Activated CD8-positive, alpha-beta memory T cell treated with anti-CD3 and anti-CD28 coated beads for 1 hour (primary cell): ENCODE measurements at places on chromosomes 3 and 15.

- peak; percentile 65 for DNase-seq
These were observed 7.4 kb upstream of the IGDCC3 start for GRCh38 chr15:65384895-65385869.

GRCh38 chr3:139260793-139261736 is 82.8 kb upstream of the MRPS22 start:
- DNase-seq: no peak

GRCh38 chr3:123089611-123090331 is 22.9 kb downstream of the PDIA5 start:
- no peak for DNase-seq

DNA sequence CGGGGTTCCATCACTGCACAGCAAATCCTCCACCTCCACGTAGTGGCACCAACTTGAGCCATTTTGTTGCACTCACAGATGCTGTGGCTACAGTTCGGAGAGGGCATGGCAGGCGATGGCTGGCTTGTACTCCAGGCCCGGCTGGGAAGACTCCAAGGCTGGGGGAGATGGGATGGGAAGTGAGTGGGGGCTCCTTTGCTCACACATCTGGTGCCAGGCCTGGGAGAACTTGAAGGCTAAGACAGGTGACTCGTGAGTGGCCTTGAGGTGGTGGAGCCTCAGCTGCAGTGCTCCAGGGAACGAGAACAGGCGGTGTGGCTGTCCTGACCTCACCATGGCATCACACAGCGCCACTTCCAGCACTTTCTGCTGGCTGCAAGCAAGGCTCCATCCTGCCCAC is 87.9 kb downstream of the PLXNA1 start:
- no peak for DNase-seq

DNA sequence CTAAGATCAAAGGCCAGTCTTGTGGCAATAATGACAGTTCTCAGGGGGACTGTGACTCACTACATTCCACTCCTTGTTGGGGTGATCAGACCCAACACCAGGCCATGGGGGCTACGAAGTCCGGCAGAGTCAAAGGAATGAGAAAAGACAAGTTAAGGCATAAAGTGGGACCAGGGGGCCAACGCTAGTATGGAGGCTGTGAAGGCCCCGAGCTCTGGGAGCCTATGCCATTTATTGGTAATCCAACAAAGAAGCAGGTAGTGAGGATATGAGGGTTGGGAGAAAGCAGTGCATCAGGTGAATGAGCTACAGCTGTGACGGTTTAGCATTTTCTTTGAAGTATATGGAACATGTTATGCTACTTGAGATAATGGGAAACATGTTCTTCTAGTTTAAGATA is 104.4 kb upstream of the C2CD4B start:
- DNase-seq: no peak

- DNase-seq: no peak
These were observed 55.3 kb downstream of the BBX start for GRCh38 chr3:107578091-107578490.

- no peak for DNase-seq
These were observed 256.5 kb upstream of the CBLB start for GRCh38 chr3:106125321-106125720.

GRCh38 chr3:58173029-58173668 is 37.6 kb downstream of the DNASE1L3 start:
- no peak for DNase-seq

- no peak for DNase-seq
These were observed 3.3 kb downstream of the SHISA5 start for GRCh38 chr3:48500656-48501055.

DNA sequence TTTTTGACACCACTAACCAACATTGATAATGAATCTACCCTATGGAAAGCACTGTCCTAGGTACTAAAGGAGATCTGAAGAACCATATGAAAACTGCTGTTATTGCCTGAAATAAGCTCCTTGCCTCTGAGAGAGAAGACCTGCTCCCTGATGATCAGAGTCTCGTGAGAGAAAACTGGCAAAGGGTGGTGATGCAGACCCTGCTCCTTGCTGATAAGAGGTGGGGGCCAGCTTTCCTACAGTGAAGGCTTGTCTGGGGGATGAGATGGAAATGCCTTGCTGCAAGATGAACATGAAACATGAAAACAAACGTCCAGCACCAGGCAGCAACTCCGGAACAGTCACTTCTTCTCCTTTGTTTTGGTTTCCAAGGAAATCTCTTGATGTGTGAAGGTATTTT is 31.9 kb downstream of the RASGRP1 start:
- DNase-seq: no peak

- DNase-seq: no peak
These were observed 598 bp upstream of the GMNC start for GRCh38 chr3:190863119-190863465.

DNA sequence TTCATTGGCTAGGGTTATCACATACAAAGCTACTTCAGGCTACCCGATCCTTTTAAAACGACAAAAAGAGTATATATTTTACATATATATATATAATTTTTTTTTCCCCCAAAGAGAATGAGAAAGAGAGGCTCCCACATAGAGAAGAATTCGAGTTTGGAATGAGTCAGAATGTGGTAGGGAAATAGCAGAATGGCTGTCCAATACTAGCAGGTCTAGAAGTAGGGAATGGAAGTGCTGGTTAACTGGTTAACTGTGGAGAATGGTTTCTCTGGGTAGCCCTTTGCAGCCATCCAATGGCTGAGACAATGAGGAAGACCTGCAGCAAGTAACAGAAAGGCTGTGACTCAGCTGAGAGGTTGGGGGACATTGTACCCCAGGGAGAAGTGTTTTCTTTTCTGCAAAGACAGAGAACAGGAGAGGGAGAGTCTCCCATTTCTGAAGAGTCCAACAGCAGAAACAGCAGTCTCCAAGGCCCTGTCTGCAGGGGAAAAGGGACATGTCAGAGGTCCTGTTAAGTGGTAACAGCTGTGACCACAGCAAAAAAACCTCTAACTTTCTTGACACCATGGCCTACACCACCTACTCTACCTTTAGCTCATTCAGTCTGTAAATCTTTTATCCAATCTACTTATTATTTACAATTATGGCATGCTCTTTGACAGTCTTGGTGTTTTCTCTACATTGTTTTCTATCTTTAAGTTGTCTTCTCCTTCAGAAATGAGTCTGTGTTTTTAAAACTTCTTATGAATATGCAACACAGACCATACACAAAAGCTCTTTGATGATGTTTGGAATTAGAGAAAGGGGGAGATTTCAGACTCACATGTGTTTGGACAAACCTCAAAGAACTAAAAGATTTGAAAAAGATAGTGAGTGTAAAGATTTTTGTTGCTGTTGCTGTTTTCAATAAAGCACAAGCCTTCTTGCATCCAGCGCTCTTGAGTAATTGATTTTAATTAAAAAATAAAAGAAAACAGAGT is 116.1 kb upstream of the SLC7A14 start:
- no peak for DNase-seq

DNA sequence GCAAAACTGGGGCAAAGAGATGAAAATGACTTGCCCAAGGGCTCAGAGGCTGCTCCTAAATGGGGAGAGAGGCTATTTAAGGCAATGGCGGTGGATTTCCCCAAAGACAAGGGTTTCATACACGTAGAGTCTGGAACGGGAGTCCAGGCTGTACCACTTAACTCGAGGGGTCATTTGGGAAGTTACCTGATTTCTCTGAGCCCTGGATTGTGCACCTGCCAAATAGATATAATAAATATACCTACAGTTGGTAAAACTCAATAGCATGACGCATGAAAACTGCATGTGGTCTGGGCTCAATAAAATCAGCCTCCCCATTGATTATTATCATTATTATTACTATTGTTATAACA is 1.3 kb upstream of the ITPR1 start:
- DNase-seq: no peak

DNA sequence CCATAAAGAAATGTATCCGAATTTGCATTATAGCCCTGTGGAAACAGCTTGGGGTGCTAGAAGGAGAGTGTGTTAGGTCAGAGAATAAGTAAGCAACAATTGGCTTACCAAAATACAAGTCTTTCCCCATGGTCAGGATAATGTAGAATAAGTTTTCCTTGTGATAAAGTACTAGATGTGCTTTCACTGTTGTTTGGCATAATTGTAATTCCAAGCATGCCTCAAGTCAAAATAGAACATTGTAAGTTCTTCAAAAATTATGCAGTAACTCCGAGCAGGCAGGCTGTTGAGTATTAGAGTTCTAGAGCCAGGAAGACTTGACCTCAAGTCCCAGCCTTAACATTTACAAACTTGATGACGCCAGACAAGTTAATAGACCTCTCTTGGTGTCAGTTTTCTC is 242.0 kb downstream of the TUSC7 start:
- DNase-seq: no peak

GRCh38 chr3:130963878-130964277 is 62.7 kb downstream of the ASTE1 start:
- DNase-seq: no peak

DNA sequence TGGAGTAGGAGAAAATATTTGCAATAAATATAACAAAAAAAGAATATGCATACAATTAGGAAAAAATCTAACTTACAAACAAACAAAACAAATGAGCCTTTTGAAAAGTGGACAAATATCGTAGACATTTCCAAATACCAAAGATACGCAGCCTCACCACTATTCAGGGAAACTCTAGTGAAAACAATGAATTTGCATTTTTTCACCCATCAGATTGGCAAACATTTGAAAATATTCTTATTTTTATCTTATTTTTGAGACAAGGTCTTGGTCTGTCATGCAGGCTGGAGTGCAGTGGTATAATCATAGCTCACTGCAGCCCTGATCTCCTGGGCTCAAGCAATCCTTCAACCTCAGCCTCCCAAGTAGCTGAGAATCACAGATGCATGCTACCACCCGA is 15.5 kb downstream of the AP3S2 start:
- DNase-seq: no peak

- DNase-seq: no peak
These were observed 22.8 kb downstream of the VIPR1 start for GRCh38 chr3:42525212-42525611.

DNA sequence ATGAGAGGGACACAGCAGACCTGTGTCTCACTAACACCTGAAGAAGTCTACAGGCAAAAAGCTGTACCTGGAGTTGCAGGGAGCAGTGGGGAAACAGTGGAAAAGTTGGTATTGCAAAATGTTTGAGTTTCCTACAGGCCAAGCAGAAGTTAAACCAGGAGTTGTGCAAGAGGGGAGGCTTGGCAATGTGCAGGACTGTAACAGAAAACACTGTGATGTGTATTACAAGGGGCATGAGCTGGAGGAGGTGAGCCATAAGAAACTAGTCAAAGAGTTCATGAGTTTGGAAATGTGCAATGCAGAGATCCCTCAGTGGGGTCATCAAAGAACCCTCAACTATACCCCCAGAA is 47.1 kb upstream of the SERPINI2 start:
- DNase-seq: no peak

- no peak for DNase-seq
These were observed 1.7 kb downstream of the MRAS start for GRCh38 chr3:138349926-138350665.

DNA sequence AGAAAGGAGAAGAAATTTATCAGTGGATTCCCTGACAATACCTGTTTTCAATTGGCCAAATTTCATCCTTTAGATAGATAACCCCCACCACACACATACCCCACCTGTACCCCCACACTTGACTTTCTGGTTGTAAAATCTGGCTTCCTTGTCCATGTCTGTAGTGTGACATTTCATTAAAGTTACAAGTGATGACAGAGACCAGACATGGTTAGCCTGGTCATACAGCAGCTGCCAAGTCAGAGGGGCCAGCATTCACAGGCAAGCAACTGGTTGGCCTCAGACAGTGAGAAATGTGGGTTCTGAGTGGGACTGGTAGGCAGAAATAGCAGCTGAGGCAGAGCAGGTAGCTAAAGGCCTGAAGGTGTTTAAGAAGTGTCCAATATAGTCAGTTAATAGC is 238.6 kb upstream of the SOX14 start:
- no peak for DNase-seq

DNA sequence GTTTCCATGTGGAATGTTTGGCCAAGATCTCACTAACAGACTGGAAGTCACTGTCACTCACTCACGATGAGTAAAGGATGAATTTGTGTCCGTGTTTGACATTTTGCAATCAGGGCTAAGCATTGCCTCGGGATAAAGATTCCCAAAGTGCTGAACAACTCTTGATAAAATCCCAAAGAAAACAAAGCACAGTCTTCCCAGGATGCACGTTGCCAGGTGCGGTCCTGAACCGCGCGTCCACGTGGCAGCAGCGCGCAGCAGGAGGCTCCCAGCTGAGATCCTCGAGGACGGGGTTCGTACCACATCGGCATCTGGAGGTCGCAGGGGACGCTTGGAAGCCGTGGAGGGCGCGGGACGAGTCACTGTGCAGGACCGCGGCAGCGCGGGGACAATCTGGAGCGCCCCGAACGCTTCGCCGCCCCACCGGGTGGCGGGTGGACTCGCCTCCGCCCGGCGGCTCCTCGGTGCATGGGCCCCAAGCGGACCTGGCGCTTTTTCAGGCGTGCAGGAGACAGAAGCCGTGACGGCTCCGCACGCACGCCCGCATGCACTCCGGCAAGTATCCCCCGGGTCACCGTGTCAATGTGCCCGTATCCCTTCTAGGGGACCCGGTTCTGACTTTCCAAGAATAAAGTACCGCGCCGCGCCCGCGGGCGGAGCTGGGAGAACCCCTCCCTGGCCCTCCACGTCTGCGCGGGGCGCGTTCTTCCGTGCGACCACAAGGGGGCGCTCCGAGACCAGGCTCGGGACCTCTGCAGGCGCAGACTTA is 17.7 kb downstream of the CPN2 start:
- peak; percentile 65 for DNase-seq

DNA sequence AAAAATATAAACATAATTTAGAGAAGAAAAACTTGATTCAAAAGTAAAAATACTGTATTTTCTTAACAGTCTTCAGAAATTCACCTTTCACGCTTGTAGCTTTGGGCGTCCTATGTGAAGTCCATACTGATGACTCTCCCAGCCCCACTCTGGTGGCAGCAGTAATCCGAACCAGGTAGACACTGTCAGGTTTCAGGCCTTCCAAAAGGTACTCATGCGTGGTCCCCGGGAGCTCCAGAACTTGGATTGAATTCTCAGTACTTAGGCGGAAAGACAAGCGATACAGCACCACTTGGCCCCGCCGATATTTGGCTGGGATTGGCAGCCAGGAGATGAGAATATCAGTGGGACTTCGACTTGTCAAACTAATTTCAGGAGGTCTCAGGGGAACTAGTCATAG is 69.7 kb downstream of the PRTG start:
- no peak for DNase-seq

GRCh38 chr3:146889626-146890025 is 284.5 kb upstream of the PLSCR5 start:
- no peak for DNase-seq

DNA sequence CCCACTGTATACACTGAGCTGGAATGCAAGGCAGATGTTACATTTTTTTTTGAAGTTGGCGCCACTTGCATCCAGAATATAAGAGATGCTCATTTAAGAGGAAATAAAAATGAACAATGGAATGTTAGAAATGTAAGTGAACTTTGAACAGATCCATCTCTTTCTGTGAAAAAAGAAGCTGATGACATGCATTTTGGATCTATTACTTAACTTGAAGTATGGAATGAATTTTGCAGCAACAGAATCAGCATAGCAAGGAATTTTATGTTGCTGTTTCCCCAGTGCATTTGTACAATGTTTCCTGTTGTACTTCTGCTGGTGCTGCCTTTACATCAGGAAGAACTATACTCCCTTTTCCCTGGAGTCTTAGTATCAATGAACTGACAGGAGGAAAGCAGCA is 178.2 kb downstream of the LSAMP start:
- no peak for DNase-seq

GRCh38 chr15:51750792-51751696 is at the start of gene TMOD2:
TSS of gene TMOD2 (plus strand) at chr15:51751597. CDS start at chr15:51766442, 14,845 bp downstream.
- no peak for DNase-seq
